A549 treated with RU486 at 1 μM for 4 hours (cell line): ENCODE measurements at places on chromosomes 2 and 18. TPM values are rescaled to one million over a fixed set of nuclear protein-coding genes. Genes with fewer than 3 reads are reported as not detected.

ALPI gene
- total RNA-seq, result not detected in 5 replicates

TMEM198 gene
- 0.47 to 1.3 TPM (median 0.95 TPM) in 5 replicates for total RNA-seq

PSMA8 gene
- total RNA-seq, result not detected in 5 replicates

SERPINB7 gene
- total RNA-seq, result 1.8 to 2.7 TPM (median 2.3 TPM) in 5 replicates

ZAP70 gene
- total RNA-seq, result not detected in 5 replicates

SLC40A1 gene
- total RNA-seq, result 2.1 to 4.2 TPM (median 3.3 TPM) in 5 replicates

ADD2 gene
- total RNA-seq, result 20.0 to 28.1 TPM (median 23.1 TPM) in 5 replicates

TSN gene
- 59.4 to 68.9 TPM (median 65.1 TPM) in 5 replicates for total RNA-seq

MRPL30 gene
- total RNA-seq, result 27.6 to 64.9 TPM (median 33.8 TPM) in 5 replicates

KCNJ3 gene
- total RNA-seq, result not detected in 5 replicates

DNAH7 gene
- 0.56 to 1.7 TPM (median 1.0 TPM) in 5 replicates for total RNA-seq

RAB11FIP5 gene
- total RNA-seq, result 31.2 to 38.7 TPM (median 35.3 TPM) in 5 replicates

CTAGE1 gene
- total RNA-seq, result not detected in 5 replicates

POTEJ gene
- not detected in 5 replicates for total RNA-seq

ADGRF3 gene
- 0.10 to 0.22 TPM (median 0.17 TPM) in 3 of 5 replicates, not detected in the others for total RNA-seq

G6PC2 gene
- total RNA-seq, result not detected in 5 replicates

PFN4 gene
- 0.67 to 1.5 TPM (median 1.4 TPM) in 5 replicates for total RNA-seq

MEP1B gene
- 0.06 TPM in 1 of 5 replicates, not detected in the others for total RNA-seq

TUBB8B gene
- 0.32 TPM in 1 of 5 replicates, not detected in the others for total RNA-seq

NEB gene
- 0.17 to 0.47 TPM (median 0.37 TPM) in 5 replicates for total RNA-seq

DSG1 gene
- total RNA-seq, result not detected in 5 replicates

GIGYF2 gene
- 20.0 to 31.2 TPM (median 27.2 TPM) in 5 replicates for total RNA-seq

GREB1 gene
- total RNA-seq, result 1.8 to 3.7 TPM (median 3.0 TPM) in 5 replicates
